ENCODE measurements at places on chromosomes 1 and 21.
A peak's percentile ranks its signal among the peaks of the same experiment; 100 is the strongest.

- DNase-seq = no peak
Measured at GRCh38 chr1:87723193-87723592, 394.5 kb downstream of the LMO4 start.

- DNase-seq = no peak
Measured at GRCh38 chr21:25757531-25757930, 22.8 kb downstream of the GABPA start.

DNA sequence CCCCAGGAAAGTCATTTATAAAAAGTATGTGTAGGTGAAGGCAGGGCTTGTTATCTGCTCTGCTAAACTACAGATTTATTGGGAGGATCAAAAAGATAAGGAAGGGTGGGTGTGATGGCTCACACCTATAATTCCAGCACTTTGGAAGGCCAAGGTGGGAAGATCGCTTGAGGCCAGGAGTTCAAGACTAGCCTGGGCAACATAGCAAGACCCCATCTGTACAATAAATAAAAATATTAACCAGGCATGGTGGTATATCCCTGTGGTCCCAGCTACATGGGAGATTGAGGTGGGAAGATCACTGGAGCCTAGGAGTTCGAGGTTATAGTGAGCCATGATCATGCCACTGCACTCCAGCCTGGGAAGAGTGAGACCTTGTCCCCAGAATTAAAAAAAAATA lies 86.4 kb downstream of the NENF start:
- no peak for DNase-seq

DNA sequence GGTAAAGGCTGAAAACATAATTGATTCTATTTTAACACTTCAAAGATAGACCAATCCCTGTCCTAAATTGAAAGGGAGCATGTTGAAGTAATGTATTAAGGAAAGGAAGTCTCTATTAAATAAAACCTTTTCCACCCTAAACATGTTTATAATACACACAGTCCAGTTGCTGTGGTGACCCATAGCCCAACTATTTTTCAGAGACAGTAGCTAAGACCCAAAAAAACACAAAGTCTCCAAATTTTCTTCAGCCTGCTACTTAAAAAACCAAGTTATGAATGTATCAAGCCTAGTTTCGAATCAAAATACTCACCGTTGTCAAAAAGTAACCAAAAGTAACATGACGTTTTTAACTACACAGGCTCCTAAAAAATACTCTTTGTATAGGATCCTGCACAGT lies 1.6 kb downstream of the ELK4 start:
- peak; percentile 41 for DNase-seq

DNA sequence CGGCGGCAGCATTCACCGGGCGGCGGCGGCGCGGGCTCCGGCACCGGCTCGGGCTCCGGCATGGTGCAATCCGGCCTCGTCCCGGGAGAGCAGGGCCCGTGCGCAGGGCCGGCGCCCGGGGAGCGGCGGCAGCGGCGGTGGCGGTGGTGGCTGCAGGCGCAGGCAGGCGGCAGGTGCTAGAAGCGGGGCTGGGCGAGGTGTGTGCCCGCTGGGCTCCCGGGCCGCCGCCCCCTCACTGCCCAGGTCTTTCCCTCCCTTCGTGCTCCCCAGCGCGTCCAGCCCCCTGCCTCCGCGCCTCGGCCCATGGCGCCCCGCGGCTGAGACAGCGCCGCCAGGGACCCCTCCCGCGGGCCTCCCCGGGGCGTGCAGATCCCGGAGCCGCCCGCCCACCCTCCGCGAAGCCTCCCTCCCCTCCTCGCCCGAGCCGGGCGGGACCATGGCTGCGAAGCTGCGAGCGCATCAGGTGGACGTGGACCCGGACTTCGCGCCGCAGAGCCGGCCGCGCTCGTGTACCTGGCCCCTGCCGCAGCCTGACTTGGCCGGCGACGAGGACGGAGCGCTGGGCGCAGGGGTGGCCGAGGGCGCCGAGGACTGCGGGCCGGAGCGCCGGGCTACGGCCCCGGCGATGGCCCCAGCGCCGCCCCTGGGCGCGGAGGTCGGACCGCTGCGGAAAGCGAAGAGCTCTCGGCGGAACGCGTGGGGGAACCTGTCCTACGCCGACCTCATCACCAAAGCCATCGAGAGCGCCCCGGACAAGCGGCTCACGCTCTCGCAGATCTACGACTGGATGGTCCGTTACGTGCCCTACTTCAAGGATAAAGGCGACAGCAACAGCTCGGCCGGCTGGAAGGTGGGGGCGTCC lies 492 bp downstream of the FOXO6 start:
- DNase-seq = no peak

DNA sequence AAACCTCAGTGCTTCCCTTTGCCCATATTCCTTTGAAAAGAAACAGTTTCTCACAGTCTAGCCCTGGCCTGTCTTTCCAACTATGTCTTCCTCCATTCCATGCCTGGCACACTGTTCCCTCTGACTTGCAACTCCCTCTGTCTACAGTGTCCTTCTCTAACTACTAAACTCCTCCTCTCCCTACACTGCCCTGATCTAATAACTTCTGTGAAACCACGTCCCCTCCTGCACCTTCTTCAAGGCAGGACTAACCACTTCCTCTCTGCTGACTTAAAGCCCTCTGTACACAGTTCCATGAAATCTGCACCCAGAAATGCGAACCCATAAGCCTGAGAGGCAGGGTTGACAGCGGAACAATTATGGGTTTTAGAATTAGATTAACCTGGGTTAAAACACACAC lies 62.2 kb upstream of the ATP1B1 start:
- DNase-seq = peak; percentile 58

DNA sequence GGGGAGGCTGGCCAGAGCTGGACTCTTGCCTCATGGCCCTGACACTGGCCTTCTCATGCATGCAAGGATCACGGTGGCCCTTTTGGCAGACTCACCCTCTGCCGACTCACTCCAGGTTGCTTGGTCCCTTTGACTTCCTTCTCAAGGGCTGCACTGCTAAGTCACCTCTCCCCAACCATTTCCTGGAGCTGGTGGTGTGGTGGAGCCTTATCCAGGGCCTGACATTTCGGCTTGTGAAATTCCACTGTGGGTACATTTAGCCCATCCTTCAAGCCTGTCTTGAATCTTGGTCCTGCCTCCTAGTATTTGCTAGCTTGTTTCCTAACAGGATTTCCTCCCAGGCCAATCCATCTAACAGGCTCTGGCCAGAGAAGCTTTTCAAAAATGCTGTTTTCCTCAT lies 52.6 kb upstream of the JUN start:
- no peak for DNase-seq

- DNase-seq = no peak
Measured at GRCh38 chr1:50183378-50184133, 74.8 kb downstream of the ELAVL4 start.

DNA sequence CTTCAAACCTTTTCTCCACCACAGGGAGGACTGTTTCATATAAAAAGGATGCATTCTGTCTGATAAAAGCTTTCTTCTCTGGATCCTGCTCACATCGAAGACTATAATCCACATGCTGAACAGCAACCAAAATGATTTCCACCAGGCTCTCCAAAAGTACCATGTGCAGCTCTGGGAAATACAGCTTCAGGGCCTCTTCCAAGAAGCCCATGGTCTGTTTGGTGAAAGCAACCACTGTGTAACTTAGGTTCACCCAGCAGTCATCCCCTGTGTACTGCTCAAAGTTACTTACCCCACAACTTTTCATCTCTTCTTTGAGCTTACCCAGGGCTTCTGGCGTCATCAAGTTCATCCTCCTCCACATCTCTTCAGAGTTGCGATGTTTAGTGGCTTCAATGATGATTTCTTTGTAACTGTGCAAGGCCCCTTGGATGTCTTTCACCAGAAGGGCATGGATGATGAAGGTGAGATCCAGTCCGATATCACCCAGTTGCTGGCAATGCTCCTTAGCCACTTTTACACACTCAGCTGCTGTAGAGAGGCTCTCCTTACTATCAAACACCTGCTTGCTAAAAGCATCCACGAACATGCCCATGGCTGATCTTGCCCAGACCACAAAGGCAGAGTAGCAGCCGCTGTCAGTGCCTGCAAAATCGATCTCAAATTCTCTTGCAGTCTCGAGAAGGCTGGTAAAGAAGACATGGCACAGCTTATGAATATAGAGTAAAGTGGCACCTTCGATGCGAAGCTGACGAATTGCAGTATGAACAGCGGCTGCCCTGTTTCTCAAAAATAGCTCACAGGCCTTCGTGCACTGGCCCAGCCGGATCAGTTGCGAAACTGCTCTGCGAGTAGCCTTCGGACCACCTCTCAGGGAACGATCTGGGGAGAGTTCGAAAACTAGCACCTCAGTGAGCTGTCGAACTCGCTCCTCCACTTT lies 1.7 kb downstream of the EXOC8 start:
- DNase-seq = no peak

DNA sequence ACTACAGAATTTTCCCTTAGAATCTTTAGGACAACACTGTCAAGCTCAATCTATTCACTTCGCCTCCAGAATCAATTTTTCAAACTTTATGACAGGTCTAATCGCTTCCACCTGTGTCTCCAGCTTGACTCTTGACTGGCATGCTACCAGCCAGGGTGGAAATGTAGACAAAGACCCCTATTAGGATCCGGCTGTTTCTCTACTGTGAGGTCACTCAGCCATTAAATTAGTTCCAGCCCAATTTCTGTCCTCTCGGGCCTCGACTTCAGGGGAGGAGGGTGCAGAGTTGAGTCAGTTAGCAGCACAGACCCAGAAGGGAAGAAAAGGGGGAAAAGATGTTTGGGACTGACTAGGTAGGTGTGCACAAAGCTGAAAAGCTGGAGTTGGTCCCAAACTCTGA lies 78.5 kb downstream of the HLCS start:
- no peak for DNase-seq

DNA sequence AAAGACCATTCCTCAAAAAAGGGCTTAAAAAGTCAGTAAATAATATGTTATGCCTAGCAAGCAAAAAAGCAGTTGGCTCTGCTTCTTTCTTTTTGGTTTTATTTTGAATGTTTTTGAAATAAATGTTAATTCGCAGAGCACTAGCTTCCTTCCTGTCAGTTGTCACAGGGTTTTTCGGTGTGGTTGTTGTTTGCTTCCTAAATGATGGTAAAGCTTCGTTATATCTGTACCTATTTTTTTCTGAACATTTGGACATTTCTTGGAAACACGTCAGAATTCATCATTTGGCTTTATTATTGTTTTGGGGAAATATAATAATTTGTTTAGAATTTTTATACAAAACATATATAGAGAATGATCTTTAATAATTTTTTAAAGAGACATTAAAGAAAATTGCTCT lies 351.9 kb upstream of the SGIP1 start:
- no peak for DNase-seq
